Activated naive CD8-positive, alpha-beta T cell treated with anti-CD3 and anti-CD28 coated beads, Interleukin-2, amount 50 U/mL, for 16 hours (primary cell): ENCODE measurements at places on chromosomes 2 and 18.

- DNase-seq, result no peak
Observed at GRCh38 chr2:238924032-238924431, 76.1 kb downstream of the TWIST2 start.

DNA sequence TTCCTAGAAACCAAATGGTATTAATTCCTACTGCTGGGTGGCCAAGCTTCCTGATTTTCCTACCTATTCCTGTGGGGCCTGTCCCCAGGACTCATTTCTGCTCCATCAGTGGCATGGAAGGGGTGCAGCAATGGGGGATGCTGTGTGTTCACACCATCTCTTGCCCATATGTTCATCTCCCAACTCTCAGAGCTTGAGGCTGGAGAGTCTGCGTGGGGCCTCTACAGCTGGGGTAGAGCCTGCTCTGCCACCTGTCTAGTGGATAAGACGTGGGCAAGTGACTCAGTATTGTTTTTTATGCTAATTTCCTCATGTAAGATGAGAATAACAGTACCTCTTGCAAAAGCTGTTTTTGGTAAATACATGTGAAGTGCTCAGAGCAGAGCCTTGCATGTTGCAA lies 149.8 kb downstream of the ACTR3 start:
- DNase-seq, result no peak

DNA sequence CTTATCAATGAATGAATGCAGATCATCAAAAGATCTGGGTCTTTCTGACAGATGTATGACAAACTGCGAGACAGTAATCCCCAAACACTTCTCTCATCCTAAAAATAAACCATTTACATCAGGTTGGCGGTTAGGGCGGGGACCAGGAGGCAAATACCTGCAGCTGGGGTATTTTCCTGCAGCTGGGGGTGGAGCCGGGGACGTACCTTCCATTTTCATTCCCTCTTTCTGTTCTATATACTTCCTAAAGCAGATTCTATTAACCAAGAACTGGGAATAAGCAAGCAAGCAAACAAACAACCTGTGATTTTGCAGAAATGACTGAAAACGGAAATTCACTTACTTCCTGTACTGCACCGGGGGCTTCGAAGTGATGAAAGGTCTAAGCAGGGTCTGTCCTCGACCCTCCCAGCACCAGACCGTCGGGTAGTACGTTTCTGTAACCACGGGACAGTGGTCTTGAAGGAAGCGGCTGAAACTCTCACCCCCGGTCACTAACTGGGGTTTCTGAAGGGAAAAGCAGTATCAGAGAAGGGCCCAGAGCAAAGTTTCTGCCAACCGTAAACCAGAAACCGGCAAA lies 1.2 kb downstream of the ABHD3 start:
- DNase-seq, result no peak

- no peak for DNase-seq
Observed at GRCh38 chr18:25287106-25287505, 64.9 kb downstream of the ZNF521 start.

- DNase-seq, result no peak
Observed at GRCh38 chr2:37323781-37324535, 675 bp downstream of the PRKD3 start.

GRCh38 chr2:97953853-97954252 lies 41.9 kb downstream of the TMEM131 start:
- DNase-seq, result no peak

DNA sequence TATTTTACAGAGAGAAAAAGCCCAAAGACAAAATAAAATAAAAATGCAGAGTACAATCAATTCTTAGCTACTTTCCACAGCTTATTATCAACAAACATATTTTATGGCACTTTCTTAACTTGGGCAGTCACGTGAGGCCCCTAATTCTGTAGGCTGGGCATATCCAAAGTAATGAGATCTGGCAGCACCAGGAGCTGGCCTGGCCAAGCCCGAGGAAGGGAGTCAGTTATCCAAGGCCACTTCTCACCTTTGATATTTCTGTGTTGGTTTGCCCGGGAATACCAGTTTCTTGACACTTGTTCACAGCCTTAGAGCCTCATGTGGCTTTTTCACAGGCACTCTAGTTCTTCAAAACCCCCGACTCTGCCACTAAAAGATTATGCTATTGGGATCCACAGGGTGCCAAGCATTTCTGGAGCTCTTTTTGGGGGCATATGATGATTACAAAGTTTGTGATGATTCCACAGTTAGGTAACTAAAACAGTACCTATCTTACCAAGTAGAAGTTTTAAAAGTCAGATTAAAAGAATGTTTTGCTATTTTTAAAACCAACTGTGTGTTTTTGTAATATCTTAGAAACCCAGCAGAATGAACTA lies 90.4 kb downstream of the MEP1B start:
- DNase-seq, result no peak

- DNase-seq, result no peak
Observed at GRCh38 chr18:23943903-23944624, 70.5 kb upstream of the TTC39C start.
